NCI-H524 (cell line): ENCODE measurements at places on chromosomes 6 and 20.

DNA sequence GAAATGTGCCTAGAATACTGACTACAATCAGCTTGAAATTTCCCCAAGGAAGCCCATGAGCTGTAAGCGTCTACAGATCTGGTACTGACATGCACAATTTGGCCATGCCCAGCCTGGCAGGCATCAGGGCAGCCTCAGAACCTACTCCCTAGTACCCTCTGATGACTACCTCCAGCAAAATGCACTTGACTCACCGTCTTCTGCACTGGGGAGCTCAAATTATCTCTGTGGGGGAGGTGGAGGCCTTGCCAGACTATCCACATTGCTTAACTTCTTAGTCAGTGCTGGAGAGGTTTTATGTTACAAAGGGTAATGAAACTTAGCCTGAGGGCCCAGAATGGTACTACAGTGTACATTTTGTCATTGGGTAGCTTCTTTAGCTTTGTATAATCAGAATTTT lies 126.0 kb upstream of the ADGRF1 start:
- no peak for DNase-seq

GRCh38 chr6:138504764-138505689 lies 5.7 kb upstream of the NHSL1 start:
- no peak for DNase-seq

DNA sequence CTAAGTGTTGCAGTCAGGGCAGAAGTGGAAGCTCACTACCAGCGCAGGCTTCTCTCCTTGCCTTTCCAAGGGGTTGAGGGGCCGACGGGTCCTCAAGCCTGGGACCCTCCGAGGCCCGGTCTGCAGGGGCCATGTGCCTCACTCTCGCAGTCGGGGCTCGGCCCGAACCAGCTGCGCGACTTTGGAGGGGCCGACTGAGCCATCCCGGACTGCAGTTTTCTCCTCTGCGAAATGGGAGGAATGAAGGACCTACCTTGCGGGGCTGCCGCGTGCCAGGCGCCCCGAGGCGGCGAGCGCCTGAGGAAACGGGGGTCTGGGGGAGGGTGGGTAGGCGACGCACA lies 5.6 kb downstream of the LZTS3 start:
- no peak for DNase-seq

DNA sequence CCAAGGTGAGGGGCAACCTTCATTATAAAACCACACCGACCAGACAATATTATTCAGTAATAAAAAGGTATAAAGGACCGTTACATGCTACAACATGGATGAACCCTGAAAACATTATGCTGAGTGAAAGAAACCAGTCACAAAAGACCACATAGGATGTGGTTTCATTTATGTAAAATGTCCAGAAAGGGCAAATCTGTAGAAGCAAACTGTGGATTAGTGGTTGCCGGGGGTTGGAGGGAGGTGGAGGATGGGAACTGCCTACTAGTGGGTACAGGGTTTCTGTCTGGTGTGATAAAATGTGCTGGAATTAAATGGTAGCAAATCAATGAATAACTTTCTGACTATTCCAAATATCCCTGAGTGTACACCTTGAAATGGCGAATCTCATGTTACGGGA lies 10.2 kb upstream of the PRND start:
- DNase-seq = no peak

- no peak for DNase-seq
Observed at GRCh38 chr6:88490908-88491264, 324.7 kb upstream of the CNR1 start.

- DNase-seq = no peak
Observed at GRCh38 chr20:1478566-1478965, 11.9 kb upstream of the NSFL1C start.

DNA sequence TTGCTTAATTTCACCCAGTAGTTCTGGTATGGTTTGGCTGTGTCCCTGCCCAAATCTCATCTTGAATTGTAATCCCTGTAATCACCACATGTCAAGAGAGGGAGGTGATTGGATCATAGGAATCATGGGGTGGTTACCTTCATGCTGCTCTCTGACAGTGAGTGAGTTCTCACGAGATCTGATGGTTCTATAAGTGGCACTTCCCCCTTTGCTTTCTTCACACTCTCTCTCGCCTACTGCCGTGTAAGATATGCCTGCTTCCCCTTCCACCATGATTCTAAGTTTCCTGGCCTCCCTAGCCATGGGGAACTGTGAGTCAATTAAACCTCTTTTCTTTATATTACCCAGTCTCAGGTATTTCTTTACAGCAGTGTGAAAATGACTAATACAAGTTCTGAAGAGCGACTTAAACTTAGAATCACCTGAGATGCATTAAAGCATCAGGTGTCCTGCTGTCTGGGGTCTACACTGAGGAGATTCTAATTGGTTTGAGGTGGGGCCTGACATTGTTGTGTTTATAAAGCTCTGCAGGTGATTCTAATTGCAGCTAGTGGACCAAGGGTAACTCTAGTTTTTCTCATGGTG lies 82.1 kb upstream of the DTNBP1 start:
- no peak for DNase-seq

- no peak for DNase-seq
Observed at GRCh38 chr6:167150941-167151549, 6.7 kb downstream of the GPR31 start.

DNA sequence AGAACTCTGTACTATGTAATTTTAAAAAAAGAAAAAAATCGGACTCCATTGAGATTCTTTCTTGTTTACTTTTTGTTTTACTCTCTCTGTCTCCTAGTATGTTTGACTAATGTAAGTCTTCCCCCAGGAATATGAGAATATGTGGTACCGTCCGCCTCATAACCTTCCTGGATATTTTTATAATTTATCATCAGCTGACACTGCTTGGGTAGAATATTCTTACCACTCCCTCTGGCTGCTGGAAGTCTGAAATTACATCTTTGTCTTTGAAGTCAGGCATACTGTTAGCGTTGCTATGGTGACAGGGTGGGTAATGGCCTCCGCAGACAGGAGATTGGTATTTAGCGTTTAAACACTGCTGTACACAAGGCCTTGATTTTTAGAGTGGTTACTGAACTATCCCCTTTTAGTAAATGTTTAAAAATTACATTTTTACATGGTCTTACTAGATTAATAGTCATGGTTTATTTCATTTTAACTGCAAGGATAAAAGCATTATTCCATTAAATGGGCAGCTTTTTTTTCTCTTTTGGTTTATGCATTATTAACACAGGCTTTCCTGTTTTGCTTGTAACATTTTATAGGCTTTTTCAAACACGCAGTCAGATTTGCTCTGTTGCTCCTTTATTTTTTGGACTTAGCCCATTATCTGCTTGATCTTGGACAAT lies 176.4 kb downstream of the ARID1B start:
- DNase-seq = peak; percentile 69

DNA sequence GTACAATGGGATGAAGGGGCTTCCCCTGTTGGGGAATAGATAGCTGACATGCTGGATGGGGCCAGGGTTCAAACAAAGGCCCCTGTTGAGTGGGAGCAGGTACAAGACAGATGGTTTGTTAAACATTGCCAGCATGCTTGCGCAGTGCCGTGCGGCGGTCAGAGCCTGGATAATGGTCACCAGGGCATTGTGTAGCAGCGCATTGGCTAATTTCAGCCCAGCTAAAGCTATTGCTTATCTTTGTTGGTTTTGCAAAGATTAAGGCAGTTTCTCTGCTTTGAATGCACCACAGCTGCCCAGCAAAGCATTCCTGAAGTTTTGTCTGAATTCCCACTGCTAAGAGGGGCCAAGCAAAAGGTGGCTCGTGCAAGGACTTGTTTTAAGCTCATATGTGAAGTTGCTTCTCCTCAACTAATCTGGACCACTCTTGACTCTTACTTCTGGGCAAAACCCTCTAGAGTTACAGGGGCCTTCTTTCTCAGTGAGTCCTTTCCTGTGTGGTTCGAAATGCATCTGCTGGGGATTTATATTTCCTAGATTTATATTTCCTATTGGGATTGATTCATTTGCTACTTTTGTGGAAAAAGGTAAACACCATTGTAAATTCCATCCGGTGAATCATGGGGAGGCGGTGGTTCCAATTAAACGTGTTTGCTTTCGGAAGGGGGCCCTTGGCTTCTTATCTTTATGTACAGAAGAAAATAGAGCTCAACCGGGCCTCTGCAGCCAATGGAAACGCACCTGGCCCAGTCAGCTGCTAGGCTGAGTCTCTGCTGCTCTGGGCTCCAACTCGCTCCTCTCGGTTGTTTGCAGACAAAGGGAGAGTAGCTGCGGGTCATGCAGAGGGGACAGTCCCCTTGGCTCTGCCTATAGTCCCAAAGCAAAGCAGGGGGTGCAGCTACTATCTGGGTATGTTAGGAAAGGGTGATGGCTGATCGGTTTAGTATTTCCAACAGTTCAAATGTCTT lies 72.1 kb downstream of the FOXA2 start:
- DNase-seq = no peak

DNA sequence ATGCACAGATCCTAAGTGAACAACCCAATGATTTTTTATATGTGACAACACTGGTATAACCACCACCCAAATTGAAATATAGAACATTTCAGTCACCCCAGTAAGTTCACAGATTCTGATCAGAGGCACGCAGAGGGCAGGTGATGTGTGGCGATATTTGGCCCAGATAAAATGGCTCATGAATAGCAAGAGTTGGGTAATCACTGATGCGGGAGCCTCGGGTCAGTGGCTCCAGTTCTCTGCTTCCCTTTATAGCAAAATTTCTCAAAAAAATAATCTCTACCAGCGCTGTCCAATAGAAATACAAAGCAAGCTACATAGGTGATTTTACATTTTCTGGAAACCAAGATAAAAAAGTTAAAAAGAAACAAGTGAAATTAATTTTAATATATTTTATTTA lies 14.9 kb downstream of the GHRH start:
- DNase-seq = no peak

DNA sequence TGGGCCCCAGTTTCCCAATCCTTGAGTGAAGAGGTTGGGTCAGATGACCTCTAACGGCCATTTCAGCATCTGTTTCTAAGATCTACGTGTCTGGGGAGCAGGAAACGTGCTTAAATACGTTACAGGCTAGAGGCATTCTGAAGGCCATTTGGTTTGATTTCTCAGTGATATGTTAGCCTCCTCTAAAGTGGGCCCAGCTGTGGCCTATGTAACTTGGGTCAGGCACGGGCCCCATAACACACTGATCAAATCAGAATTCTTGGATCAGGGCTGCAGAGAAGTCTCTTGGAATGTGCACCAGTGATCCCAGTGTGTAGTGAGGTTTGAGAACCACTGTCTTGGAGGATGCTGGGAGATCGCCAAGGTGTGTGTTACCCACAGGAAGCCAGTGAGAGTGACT lies 36.1 kb upstream of the TGM3 start:
- no peak for DNase-seq

DNA sequence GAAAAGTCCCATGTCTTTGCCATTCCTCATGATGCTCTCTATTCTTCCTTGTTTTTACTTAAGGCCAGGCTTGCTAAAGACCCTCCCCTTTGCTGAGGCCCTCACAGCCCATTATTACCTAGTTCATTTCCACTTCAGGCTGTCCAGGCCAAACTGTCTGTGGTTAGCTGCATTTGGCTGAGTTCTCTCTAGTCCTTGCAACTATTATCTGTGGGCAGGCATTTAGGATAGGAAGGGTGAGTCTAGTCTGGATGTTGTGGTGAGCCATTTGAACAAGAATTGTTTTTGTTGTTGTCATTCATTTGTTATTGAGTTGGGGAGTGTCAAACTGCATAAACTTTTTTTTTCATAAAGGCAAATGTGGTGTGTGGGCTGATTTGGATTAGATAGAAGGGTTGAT lies 182.4 kb downstream of the CD109 start:
- DNase-seq = no peak

- peak; percentile 70 for DNase-seq
Observed at GRCh38 chr6:27592481-27593199, 119.7 kb upstream of the ZNF184 start.

DNA sequence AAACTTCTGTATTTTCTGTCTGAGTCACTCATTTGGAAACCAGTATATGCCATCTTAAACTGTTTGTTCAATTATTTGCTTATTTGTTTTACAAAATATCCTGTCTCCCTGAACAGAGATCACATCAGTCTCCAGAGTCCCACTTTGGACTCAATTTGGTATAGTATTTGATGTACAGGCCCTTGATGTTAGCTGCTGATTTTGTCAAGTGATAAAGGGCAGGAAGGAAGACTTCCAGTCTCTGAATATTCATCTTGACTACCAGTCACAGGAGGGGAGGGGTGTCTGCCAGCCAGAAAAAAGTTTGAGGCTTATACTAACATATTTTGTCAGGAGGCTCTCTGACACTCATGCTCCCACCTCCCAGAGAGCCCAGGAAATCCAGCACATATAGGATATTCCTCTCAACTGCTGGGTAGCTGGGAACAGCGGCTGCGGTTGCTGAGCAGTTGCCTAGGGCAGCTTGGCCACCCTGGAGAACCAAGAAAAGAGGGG lies 376.8 kb upstream of the RUNX2 start:
- DNase-seq = no peak

DNA sequence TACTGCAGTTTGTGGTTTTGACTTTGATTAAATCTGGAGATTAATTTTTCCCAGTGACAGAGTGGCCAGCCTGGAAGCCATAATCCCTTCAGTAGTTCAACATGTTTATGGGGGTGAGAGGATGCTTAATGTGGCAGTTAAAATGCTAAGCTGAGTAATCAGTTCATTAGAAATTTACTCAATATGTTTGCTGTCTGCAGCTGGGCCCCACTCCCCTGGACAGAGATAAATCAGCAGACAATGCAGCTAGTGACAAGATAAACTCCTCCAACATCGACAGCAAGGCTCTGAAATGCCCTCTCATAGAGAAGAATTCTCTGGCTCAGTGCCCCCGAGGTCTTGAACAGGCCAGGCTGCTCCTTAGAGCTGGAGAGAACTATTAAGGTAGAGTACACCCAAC lies 101.9 kb downstream of the LRFN2 start:
- peak; percentile 94 for DNase-seq

DNA sequence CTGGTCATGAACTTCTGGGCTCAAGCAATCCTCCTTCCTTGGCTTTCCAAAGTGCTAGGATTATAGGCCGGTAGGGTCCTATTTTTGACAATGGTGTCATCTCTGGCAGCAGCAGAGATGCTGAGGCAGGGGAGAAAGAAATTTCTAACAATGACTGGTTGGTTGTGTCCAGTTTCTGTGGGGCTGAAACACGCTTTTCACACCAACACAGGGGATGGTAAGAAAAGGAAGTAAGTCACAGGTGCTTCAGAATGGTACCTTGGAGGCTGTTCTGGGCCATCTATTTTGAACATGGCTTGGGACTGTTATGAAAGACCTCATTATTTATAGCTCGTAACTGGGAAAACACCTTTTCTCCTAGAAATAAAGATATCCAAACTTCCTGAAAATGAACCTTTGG lies 72.6 kb downstream of the GJA10 start:
- DNase-seq = no peak

DNA sequence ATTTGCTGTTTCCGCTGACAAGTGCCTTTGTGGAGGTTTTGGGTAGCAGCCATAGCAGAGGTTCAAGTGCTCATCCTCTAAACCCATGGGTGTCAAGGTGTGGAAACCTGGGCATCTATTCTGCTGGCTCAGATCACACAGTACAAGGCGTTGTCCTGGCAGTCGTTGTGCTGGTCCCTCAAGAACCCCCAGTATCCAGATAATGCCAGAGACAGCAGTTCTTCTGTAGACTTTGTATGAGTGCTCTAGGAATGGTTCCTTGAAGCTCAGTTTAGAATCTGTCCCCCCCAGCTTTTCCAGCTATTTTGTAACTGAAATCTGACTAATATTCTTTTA lies 655.7 kb upstream of the MAP3K7 start:
- DNase-seq = no peak

GRCh38 chr6:24666097-24666640 lies 530 bp downstream of the TDP2 start:
- DNase-seq = no peak

- DNase-seq = peak; percentile 44
Observed at GRCh38 chr20:6122111-6122872, 538 bp downstream of the FERMT1 start.
